ENCODE measurements at places on chromosomes 4 and X.

DNA sequence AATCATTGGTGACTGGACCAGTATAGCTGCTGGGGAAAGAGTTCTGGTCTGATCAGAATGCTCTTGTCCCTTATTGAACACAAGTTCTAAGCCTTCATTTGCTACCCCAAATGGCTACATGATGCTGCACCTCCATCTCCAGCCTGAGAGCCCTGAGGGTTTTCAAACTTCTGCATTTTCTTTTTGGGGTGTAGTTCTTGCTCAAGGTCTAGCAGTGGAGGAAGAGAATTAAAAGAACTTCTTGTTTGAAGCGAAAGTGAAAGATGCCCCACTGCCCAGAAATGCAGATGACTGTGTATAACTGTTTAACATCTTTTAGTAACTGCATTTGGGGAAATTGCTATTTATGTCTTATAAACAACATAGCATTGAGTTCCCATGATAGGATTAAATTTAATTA lies 38.5 kb downstream of the LAMTOR3 start:
- DNase-seq, result no peak

DNA sequence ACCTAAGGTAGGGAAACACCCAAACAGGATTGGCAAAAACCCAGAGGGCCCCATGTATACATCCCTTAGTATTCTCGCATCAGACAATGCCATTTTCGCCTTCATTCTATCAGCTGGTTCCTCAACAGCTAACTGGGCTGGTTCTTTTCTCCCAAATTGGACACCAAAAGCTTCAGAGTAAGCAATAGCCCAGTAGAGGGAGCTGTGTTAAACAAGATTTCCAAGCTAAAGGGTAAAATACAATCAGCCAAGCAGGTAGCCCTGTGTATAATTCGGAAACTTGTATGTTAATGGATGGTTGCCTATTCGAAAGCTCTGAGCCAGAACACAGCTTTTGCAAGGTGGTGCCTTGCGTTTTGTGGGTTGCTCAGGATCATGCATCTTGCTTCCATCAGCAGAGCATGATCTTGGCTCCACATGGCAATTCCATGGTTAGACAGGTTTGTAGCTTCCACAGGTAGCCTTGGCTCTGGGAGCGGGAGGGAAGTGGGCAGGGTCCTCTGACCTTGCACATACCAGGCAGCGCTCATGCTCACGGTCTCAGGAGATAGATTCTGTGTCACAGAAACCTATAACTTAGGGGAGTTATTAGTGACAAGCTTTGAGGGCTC lies 115.2 kb upstream of the LNX1 start:
- no peak for DNase-seq

DNA sequence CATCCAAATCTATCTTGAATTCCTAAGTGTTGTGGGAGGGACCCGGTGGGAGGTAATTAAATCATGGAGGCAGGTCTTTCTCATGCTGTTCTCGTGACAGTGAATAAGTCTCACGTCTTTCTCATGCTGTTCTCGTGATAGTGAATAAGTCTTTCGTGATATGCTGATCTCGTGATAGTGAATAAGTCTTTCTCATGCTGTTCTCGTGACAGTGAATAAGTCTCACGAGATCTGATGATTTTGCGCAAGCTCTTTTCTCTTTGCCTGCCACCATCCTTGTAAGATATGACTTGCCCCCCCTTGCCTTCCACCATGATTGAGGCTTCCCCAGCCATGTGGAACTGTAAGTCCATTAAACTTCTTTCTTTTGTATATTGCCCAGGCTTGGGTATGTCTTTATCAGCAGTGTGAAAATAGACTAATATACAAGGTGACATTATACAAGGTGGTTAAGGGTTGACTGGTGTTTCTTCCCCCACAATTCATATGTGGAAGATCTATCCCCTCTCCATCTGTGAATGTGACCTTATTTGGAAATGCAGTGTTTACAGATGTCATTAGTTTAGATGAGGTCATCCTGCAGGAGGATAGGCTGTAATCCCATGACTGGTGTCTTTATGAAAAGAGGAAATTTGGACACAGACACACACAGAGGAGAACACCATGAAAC lies 27.6 kb downstream of the ARSD start:
- DNase-seq, result no peak

DNA sequence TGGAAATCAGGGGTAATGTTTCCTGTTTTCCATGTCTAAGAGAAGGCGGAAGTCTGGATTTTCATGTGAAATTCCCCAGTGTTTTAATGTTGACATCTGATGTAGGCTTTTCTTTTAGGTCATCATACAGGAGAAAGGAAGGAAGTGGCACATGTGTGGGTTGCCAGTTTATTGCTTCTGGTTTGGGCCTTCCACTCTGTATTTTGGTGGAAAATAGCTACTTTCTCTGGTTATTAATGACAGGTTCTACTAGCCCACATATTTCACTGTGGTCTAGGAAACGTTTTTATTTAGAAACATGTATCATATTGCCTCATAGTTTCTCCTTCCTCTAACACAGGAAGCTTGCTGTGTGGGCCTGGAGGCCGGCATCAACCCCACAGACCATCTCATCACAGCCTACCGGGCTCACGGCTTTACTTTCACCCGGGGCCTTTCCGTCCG lies 7.2 kb downstream of the PDHA1 start:
- no peak for DNase-seq

DNA sequence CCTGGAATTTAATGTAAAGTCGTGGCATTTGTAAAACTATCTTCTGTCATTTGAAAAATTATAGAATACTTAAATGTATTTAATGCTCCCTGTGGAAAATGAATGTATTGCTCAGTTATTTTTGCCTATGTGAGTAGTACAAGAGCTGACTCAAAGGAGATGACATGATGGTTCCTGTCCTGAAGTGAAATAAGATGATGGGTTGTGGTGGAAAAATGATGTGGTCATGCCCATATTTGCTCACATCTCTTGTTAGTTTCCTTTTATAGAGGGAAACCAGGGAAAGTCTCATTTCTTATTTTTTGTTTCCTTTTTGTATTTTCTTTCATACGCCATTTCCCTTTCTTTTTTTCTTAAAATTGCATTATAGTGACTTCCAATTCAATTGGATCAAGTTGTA lies 23.7 kb downstream of the PLS3 start:
- DNase-seq, result no peak

DNA sequence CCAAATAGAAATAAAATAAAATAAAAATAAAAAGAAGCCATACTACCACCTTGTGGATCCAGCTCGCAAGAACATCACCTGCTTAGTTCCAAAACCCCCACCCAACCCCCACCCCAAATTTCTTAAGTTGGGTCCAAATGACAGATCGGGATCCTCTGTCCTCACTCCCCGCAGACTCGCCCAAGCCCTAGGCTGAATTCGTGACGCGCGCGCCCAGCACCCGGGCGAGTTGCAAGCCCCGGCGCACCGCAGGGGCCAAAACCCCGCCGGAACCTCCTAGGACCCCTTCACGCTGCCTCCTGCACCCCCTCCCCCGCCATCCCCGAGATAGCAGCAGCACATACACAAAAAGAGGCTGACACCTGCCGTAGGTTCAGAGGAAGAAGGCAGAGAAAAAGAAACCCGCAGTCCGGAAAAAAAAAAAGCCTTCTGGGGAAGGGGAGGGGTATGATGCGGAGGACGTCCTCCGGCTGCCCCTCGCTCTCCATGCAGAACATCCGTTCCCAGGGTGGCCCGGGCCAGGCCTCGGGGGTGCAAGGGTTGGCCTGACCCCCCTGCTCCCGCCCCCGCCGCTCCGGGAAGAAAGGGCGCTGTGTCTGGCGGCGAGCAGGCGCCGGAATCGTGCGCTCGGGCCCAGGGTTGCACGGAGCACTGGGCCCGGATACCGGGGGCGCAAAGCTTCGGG lies 2.6 kb downstream of the NLGN4X start:
- DNase-seq, result no peak

DNA sequence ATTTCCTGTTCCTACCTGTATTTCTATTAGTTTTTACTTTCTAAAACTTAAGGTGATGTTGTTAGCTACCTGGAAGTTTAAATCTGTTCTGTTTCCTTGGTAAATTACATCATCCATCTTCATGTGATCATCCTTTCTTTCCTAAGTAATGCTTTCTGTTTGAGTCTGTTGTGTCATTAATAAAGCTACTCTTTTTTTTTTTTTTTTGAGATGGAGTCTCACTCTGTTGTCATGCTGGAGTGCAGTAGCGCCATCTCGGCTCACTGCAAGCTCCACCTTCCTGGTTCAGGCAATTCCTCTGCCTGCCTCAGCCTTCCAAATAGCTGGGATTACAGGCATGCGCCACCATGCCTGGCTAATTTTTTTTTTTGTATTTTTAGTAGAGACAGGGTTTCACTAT lies 73.3 kb downstream of the FIP1L1 start:
- no peak for DNase-seq

DNA sequence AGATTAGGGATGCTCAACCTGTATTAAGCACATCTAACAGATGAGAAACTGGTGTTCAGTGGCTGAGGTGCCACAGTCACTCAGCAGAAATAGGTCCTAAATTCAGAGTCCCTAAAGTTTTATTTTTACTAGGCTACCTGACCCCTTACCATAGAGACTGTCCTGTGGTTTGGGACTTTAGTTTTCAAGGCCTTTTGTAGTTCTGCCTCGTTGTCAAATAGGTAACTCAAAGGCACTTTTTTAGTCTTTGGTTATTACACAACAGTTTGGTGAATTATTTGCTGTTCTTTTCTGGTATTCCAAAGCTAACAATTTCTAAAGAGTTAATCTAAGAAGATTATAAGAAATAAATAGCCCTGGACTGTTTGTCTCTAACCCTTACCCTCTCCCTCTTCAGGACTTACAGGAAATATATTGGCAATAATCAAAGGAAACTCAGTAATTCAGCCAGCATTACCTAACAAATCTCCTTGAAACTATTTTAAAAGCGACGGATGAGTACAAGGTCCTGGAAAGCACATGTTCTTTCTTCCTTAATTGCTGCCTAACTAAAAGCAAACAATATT lies 12.8 kb upstream of the SERTM2 start:
- DNase-seq, result no peak

- no peak for DNase-seq
These were observed 1.3 kb downstream of the CXCL10 start for GRCh38 chr4:76022031-76022430.

GRCh38 chr4:90584051-90584450 lies 456.9 kb downstream of the CCSER1 start:
- DNase-seq, result no peak

DNA sequence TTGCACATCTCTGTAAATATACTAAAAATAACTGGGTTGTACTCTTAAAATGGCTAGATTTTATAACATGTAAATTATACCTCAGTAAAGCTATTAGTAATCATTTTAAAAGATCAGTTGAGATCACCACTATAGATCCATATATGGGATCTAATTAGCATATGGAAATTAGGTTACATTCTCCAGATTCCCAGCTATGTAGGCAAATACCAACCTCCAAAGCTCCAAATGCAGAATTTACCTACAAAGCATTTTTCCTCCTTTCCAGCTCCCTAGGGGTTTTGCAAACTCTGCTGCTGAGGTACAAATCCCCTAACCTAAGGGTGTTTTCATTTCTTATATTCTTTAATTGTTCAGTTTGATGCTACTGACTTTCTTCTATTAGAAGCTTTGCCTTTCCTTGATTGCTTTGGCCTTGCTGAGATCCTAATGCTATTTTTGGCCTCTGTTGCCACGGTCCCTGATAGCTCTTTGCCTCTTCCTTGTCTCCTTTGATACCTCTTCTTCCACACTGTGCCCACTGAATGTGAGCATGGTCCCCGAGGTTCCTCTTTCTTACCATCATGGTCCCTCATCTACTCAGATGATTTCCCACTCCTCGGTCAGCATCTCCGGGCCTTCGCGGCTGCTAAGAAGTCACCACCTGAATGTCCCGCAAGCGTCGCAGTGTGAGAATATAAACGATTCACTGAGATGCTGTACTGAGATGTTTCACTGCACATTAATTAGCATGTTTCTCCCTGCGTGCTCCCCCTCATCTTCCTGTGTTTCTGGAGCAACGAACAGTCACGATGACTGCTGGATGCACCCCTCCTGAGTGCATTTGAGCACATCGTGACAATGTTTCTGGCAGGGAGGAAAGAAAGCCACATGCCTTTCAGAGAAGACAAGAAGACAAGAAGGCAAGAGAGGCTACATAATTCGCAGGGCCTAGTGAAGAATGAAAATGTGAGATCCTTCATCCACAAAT lies 23.8 kb downstream of the ENPP6 start:
- DNase-seq, result no peak

- DNase-seq, result peak; percentile 45
These were observed 48.9 kb upstream of the AADAT start for GRCh38 chr4:170138580-170139194.

- DNase-seq, result no peak
These were observed 125.7 kb downstream of the ZC4H2 start for GRCh38 chrX:64850371-64851082.

GRCh38 chrX:13754765-13755164 lies 20.2 kb downstream of the OFD1 start:
- DNase-seq, result no peak

- DNase-seq, result no peak
These were observed 961.8 kb upstream of the TENM3 start for GRCh38 chr4:181281451-181281850.

DNA sequence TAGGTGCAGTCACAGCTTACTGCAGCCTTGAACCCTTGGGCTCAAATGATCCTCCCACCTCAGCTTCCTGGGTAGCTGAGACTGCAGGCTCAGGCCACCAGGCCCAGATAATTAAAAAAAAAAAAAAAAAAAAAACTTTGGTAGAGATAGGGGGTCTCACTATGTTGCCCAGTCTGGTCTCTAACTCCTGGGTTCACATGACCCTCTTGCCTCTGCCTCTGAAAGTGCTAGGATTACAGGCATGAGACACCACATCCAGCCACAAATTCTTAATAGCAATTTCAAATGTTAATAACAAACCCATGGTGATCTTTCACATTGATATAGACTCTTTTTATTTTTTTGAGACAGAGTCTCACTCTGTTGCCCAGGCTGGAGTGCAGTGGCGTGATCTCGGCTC lies 12.3 kb upstream of the FGF5 start:
- DNase-seq, result no peak

DNA sequence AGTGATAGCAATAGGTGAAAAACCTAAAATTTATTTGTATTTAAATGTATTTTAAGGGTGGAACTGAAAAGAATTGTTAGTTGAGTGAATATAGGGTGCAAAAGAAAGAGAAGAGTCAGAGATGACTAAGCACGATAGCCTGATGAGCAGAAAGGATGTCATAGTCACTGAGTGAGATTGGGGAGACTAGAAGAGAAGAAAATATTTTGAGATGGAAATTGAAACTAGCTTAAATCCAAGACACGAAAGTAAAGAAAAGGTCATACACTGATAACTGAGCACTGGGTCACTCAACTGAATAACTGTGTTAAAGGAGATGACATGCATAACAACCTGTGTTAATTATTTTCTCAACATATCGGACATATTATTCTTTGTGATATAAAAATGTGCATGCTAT lies 55.5 kb downstream of the SPANXN4 start:
- DNase-seq, result no peak

DNA sequence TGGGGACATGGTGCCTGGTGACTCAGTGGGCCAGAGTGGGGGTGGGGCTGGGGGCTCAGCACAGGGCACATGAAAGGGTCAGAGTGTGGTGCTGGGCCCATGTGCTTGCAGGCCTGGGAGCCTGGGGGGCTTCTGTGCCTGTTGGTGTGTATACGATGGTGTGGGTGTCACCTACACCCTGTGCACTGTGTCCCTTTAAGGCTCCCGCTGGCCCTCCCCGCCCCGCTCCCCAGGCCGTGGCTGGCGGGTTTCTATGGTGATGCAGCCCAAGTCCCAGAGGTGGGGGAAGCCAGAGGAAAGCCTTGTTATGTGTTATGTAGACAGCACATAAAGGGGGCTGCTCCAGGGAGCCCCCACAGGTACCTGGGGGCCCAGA lies 5.5 kb downstream of the L1CAM start:
- no peak for DNase-seq
